ENCODE measurements at places on chromosomes 3 and 15. TPM values are rescaled to one million over a fixed set of nuclear protein-coding genes. Genes with fewer than 3 reads are reported as not detected.

- no peak overlapping the region for H3K27ac ChIP-seq
- no peaks in the 10 kb centered on the region for H3K4me1 ChIP-seq
- H3K27me3 ChIP-seq: no peaks in the 10 kb centered on the region
- H3K36me3 ChIP-seq: no peaks in the 10 kb centered on the region
These were observed 273.1 kb downstream of the LRTM1 start for GRCh38 chr3:54654776-54655175.

GRCh38 chr3:193702967-193703366 is 110.0 kb downstream of the OPA1 start:
- H3K4me1 ChIP-seq: peaks cover 5% of the 10 kb centered on the region
- H3K36me3 ChIP-seq: peaks cover 10% of the 10 kb centered on the region
- H3K4me3 ChIP-seq: no peak overlapping the region
- no peaks in the 10 kb centered on the region for H3K27me3 ChIP-seq
- no peak for DNase-seq
- no peak overlapping the region for H3K27ac ChIP-seq

GRCh38 chr3:172194702-172195406 is 155.5 kb downstream of the FNDC3B start:
- H3K36me3 ChIP-seq: peaks cover under 1% of the 10 kb centered on the region
- no peaks in the 10 kb centered on the region for H3K27me3 ChIP-seq
- peaks cover under 1% of the 10 kb centered on the region for H3K4me1 ChIP-seq
- DNase-seq: no peak
- H3K4me3 ChIP-seq: no peak overlapping the region

SIDT1 gene
- total RNA-seq: 11.5 TPM

FRMD5 gene
- total RNA-seq: 0.09 TPM

DNA sequence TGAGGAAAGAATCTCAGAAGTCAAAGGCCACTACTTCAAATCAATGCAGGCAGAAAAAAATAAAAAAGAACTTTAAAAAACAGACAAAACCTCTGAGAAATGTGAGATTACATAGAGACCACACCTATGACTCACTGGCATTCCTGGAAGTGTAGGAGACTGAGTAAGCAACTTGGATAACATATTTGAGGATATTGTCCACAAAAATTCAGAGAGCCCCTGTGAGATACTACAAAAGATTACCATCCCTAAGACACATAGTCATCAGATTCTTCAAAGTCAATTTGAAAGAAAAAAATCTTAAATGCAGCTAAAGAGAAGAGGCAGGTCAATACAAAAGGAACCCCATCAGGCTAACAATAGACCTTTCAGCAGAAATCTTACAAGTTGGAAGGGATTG is 887.3 kb downstream of the NTRK3 start:
- no peaks in the 10 kb centered on the region for H3K4me1 ChIP-seq
- no peak overlapping the region for H3K27ac ChIP-seq
- H3K4me3 ChIP-seq: no peak overlapping the region
- H3K36me3 ChIP-seq: no peaks in the 10 kb centered on the region

EPHB1 gene
- 1.6 TPM for total RNA-seq

DNA sequence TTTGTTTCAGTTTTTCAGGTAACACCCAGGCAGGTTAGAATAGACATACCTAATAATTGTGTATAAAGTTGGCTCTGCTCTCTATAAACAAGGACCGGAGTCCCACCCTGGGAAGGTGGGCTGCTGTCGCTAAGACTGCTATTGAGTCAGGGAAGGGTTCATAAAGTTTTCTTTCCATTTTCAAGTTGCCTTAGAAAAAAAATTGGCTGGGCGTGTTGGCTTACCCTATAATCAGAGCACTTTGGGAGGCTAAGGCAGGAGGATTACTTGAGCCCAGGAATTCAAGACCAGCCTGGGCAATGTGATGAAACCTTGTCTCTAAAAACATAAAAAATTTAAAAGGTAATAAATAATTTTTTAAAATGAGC is 11.3 kb upstream of the PIAS1 start:
- H3K36me3 ChIP-seq: no peaks in the 10 kb centered on the region
- H3K27ac ChIP-seq: no peak overlapping the region
- no peak for DNase-seq
- H3K4me1 ChIP-seq: no peaks in the 10 kb centered on the region
- H3K27me3 ChIP-seq: peaks cover 26% of the 10 kb centered on the region

DNA sequence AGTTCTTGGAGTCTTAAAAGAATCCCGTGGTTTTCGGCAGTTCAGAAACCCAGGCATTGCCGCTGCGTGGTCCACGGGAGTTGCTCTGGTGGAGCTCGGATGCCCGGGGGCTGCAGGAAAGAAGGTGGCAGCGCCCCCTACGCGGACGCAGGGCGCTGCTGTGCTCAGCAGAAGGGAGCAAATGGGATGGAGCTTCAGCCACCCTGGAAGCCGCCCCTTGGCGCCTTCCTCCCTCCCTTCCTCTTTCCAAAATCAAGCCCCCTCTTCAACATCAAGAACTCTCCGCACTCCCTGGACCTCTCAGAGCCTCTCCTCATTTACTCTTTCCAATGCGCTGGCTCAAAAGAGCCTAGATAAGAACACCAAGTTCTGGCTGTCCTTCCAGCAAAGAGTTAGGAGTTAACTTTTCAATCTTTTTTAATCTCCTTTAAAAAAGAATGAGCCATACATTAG is 880 bp upstream of the CHRNA7 start:
- H3K4me1 ChIP-seq: peaks cover 2% of the 10 kb centered on the region
- H3K27me3 ChIP-seq: peaks cover 63% of the 10 kb centered on the region
- H3K4me3 ChIP-seq: no peak overlapping the region
- H3K27ac ChIP-seq: no peak overlapping the region

GRCh38 chr3:182248349-182248880 is 536.7 kb downstream of the SOX2 start:
- no peaks in the 10 kb centered on the region for H3K4me1 ChIP-seq
- no peak overlapping the region for H3K4me3 ChIP-seq
- no peak overlapping the region for H3K27ac ChIP-seq
- DNase-seq: no peak
- H3K27me3 ChIP-seq: no peaks in the 10 kb centered on the region

DNA sequence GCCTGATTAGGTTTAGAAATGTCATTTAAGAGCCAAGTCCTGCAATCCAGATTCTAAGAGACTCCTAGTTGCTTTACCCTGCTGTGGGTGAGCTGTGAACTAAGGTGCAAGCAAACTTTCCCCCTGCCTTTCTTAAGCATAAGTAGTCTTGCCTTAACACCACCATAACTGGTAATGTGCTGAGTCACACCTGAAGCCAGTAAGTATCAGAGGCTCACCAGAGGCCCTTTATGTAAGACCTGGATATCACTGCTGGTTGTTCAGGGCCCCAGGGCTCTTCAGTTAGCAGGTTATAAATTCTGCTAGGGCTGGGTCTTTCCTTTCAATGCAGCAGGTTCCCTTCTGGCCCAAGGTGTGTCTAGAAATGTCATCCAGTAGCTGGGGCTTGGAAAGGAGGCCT is 509.9 kb downstream of the VGLL3 start:
- no peaks in the 10 kb centered on the region for H3K4me1 ChIP-seq
- no peaks in the 10 kb centered on the region for H3K36me3 ChIP-seq
- DNase-seq: no peak
- no peaks in the 10 kb centered on the region for H3K27me3 ChIP-seq

DNA sequence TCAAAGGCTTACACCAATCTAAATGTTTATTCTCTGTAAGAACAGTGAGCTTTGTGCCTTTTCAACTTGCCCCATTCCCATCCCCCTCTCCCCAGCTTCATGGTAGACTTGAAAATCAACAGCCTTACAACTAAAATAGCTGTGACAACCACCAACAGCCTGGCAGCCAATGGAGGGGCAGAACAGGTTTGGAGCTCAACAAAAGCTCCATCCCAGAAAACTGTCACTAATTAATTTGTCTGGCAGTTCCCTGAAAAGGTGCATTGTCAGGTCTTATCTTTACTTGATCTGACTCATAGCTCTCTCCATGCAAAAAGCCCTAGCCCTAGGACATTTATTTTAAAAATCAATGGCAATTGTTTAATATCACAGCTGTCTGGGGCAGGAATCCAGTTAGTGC is 22.6 kb downstream of the MTHFS start:
- no peak overlapping the region for H3K4me3 ChIP-seq
- H3K27ac ChIP-seq: no peak overlapping the region
- no peaks in the 10 kb centered on the region for H3K27me3 ChIP-seq
- DNase-seq: no peak
- H3K36me3 ChIP-seq: peaks cover 82% of the 10 kb centered on the region
- peaks cover 13% of the 10 kb centered on the region for H3K4me1 ChIP-seq

GRAMD2A gene
- total RNA-seq: 0.21 TPM

DNA sequence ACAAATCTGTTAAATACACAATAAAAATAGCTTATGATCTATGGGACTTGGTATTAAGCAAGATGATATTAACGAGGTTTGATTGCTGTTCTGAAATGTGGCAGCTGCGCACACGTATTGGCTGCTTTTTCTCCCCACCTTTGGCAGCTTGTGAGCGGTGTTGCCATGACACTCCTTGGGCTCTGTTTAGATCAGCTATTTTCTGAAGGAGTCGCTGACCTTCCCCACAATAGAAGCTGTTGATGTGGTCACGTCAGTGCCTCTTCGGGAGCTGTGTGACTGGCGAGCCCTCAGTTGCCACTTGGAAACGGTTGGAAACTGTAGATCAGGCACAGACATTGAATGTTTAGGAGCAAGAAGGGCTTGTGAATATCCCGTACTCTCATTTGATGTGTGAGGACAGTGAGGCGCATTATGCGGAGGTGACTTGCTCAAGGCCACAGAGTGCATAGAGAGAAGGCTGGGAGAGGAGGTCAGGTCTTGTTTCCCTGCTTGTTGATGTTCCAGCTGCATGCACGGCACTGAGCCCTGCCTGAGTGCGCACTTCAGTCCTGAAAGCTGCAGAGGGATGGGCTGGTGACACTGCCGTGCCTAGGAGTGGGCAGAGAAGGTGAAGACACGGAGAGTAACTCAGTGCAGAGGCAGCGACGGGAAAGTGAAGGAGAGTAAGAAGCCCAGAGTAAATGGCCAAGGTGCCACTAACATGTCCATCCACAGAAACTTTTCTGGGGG is 198.4 kb downstream of the LPP start:
- H3K27ac ChIP-seq: no peak overlapping the region
- no peaks in the 10 kb centered on the region for H3K27me3 ChIP-seq
- peaks cover 9% of the 10 kb centered on the region for H3K36me3 ChIP-seq
- peaks cover 2% of the 10 kb centered on the region for H3K4me1 ChIP-seq
- DNase-seq: no peak

ATXN7 gene
- 39.6 TPM for total RNA-seq

DNA sequence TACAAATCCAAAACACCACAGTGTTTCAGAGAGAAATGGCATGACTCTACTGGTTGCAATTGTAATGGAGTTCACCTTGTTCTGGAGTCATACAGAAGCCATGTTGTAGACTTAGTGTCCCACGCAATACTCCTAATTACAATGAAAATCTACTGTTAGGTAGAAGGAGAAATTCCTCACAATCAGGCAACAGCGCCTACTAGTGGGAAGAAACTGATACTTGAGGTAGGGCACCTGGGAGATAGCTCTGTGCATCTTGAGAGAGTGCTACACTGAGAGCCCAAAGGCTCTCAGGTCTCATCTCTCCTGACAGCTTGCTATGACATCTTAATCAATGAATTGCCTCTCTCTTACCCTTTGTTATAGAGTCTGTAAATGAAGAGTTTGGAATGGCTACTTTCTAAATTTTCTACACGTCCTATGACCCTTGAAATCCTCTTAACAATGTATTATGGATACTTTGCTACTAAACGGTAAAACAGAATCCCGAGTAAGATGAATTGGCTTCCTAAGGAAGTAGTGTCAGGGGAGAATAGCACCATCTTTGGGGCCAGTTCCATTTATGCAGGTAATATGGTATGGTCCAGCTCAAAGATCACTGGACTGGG is 422.7 kb upstream of the TPRG1 start:
- H3K36me3 ChIP-seq: peaks cover 3% of the 10 kb centered on the region
- H3K27me3 ChIP-seq: peaks cover 6% of the 10 kb centered on the region
- no peak overlapping the region for H3K27ac ChIP-seq
- DNase-seq: peak; percentile 85
- H3K4me1 ChIP-seq: peaks cover 21% of the 10 kb centered on the region

RYK gene
- 19.9 TPM for total RNA-seq

GOLGA8T gene
- total RNA-seq: not detected

DNA sequence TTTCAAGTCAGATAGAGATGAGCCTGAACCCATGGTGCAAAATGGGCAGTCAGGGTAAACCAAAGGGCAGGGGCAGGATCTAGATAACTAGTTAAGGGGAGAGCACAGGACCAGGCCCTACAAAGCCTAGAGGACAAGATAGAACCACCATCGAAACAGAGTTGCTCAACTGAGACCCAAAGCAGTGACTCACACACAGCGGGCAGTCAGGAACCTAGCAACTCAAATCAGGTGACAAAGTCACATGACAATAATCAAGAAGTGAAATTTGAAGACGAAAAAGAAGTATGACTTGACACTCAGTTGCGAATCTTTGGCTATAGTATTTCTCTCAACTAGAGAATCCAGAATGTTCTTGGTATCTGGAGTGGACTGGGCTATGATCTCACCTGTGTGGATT is 136.0 kb upstream of the PTPRG start:
- H3K27ac ChIP-seq: no peak overlapping the region
- H3K27me3 ChIP-seq: peaks cover 3% of the 10 kb centered on the region
- no peak overlapping the region for H3K4me3 ChIP-seq
- H3K4me1 ChIP-seq: peaks cover 4% of the 10 kb centered on the region

CLDN1 gene
- 0.33 TPM for total RNA-seq

TJP1 gene
- total RNA-seq: not detected

NPRL2 gene
- total RNA-seq: 43.0 TPM

DNA sequence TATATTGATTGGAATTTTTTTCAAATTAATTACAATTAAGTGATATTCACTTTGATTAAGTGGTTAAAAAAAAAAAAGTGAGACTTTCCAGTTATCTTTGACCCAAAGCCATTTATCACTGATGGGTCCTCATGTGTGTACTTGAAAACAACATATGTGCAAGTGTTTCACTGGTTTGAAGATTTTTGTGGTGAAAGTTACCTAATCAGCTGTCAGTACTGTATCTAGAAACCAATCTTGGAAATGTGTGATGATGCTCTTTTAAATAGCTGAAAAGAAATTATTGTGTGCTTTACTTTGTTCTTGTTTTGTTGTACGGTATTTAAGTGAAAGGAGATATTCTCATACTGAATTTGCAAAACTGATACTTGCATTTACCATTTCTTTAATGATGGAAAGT is 11.6 kb upstream of the XCR1 start:
- H3K4me3 ChIP-seq: no peak overlapping the region
- peak; percentile 15 for DNase-seq
- peaks cover 18% of the 10 kb centered on the region for H3K27me3 ChIP-seq
- no peaks in the 10 kb centered on the region for H3K36me3 ChIP-seq
- H3K27ac ChIP-seq: no peak overlapping the region
- H3K4me1 ChIP-seq: no peaks in the 10 kb centered on the region

DNA sequence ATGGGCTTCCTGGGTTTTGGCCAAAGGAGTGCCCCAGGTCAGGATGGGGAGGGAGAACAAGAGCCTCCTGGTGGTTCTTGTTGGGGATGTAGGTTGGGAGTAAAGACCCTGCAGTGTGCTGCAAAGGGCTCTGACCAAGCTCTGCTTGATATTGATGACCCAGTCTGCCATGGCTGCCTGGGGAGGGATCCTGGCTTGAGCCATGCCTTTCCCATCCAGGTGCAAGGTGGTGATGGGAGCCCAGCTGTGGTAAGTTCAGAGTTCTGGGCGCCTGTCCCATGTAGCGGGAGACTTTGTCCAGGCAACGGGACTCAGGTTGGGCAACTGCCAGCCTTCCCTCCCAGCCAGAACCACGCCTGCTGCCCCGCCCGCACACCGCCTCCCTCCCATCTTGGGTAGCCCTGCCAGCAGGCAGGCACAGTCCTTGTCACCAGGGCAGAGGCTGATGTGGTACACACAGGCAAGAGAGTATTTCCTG is 2.6 kb downstream of the GNAI2 start:
- H3K27me3 ChIP-seq: no peaks in the 10 kb centered on the region
- peak overlapping the region; percentile 99 for H3K4me3 ChIP-seq
- peaks cover 48% of the 10 kb centered on the region for H3K4me1 ChIP-seq
- no peak for DNase-seq
- peaks cover 28% of the 10 kb centered on the region for H3K36me3 ChIP-seq
- peak overlapping the region; percentile 94 for H3K27ac ChIP-seq

ITIH4 gene
- total RNA-seq: 3.6 TPM

CHCHD6 gene
- 18.5 TPM for total RNA-seq

ABHD17C gene
- total RNA-seq: 5.3 TPM

KNG1 gene
- not detected for total RNA-seq

All from activated CD4-positive, alpha-beta T cell treated with anti-CD3 and anti-CD28 coated beads, Interleukin-2, amount 10 ng/mL, durations not matched to agents 24 days and 14 days (primary cell).